Stimulated activated CD8-positive, alpha-beta memory T cell treated with anti-CD3 and anti-CD28 coated beads, Interleukin-7, amount 100 ng/mL, for 4 hours (primary cell): ENCODE measurements at places on chromosomes 16 and 17.

DNA sequence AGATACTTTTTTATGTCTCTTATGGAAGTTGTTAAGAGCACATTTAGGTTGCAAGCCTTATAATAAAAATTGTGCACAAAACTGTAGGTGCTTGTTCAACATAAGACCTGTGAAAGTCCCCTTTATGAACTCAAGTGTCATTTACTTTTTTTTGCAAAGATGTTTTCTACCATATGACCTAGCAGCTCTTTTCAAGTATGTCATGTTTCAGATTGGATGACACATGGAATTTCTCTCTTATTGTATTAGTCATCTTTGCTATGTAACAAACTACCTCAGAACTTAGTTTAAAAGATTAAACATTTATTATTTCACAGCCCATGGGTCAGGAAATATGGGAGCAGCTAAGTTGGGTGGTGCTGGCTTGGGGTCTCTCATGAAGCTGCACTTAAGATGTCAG is 57.9 kb downstream of the PHKB start:
- DNase-seq, result no peak

- DNase-seq, result no peak
These were observed 322.1 kb upstream of the SOX9 start for GRCh38 chr17:71798701-71799100.

- no peak for DNase-seq
These were observed 14.3 kb downstream of the MLYCD start for GRCh38 chr16:83913245-83913633.

- no peak for DNase-seq
These were observed 1.0 kb downstream of the LITAF start for GRCh38 chr16:11585460-11586377.

- DNase-seq, result no peak
These were observed 811 bp upstream of the MAP2K3 start for GRCh38 chr17:21283482-21284318.

GRCh38 chr17:9427465-9428315 is 147.9 kb downstream of the STX8 start:
- no peak for DNase-seq

GRCh38 chr16:54505549-54506213 is 219.1 kb upstream of the IRX3 start:
- no peak for DNase-seq

DNA sequence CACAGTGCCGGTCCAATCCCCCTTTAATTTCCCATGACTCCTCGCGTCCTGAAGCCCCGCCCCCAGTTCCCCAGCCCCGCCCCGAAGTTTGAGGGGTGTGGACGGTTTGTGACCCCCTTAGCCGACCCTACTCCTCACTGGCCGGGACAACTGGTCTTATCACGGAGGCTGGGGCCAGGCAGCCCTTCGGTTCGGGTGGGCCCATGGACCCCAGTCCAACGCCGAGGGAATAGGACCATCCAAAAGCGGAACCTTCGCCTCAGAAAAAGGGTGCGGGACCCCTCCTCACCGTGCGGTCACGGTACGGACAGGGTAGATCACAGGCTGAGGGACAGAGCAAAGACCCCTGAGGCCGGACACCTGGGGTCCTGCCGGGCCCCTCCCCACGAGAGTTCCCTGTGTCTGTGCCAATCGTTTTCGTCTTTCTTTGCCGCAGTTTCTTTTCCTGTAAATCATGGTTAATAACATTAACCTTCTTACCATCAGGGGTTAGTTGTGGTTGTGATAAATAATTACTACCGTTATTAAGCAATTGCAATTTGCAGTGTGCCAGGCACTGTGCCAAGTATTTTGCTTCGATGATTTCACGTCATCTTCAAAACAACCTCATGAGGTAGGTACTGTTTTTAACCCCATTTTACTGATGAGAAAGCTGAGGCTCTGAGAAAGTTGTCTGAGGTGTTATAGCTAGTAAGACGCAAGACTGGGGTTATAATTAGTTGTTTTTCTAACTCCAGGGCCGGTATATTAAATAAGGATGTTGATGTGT is 543 bp downstream of the TMUB2 start:
- no peak for DNase-seq

DNA sequence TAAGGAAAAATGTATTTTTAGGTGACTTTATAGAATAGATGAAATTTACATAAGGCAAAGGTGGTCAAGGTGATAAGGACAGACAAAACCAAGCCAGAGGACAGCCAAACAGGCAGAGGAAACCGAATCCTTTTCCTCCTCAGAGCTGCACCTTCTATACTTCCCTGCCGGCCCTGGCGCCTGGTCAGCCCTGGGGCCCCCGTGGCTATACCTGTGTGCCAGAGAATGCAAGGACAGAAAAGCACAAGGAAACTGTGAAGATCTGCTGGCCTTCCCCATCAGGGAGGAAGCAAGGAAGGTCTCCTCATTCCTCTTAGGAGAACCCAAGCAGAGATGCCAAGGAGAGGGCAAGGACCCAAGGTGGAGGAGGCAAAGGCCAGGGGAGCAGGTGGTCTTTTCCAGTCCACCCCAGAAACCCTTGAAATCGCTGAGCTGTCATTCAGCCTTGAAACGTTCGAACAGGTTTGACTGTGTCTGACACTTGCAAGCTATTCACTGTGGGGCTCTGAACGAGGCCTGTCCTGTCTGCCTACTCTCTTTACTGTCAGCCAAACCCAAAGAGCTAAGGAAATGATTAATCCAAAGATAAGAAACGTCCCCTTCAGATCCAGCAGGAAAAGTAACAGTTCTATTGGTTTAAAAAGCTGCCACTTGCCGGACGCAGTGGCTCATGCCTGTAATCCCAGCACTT is 114.4 kb downstream of the XYLT1 start:
- DNase-seq, result no peak

- DNase-seq, result no peak
These were observed 27.7 kb downstream of the ABCA8 start for GRCh38 chr17:68927516-68927915.

DNA sequence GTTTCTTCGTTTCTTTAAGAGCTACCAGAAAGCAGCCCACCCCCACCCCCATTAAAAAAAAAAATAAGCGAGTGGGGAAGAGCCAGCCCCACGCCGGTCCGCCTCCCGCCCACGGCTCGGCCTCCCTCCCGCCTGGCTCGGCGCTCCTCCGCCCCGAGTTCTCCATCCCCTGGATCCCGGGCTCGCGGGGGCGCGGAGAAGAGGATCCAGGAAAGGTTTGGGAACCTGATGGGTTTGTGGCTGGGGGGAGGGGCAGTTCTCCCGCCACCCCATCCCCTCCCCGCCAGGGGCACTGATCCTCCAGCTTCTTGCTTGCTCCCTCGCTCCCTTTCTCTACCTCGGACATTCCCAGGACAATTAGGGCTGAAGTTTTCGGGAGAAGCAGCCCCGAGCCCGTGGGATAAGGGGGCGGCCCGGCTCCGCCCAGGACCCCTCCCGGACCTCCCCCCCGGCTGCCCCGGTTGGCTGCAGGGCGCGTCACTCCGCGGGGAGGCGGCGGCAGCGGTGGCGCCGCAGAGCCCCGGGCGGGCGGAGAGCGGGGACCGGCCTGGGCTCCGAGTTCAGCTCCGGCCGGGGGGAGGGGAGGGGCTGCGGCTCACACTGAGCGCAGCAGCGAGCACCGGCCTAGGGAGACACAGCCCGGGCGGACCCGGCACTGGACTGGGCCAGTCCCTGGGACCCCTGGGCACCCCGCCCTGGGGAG is 1.0 kb upstream of the SALL1 start:
- no peak for DNase-seq

GRCh38 chr16:62036802-62037135 is 531 bp upstream of the CDH8 start:
- DNase-seq, result no peak

DNA sequence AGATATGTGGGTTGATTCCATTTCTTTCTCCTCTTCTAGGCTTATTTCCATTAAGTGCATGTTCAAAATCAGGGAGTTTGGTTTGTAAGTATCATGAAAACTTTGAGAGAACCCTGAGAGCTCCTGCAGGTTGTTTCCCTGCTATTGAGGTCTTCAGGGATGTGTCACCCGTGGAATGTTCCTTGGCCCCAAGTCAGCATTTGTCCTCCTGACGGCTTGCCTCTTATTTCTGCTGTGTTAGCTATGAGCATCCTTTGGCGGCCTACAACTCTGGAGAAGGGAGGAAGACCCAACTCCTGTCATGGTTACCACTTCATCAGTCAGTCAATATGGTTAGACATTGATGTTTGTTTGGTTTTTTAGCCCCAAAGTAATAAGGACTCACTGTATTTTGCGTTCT is 180.8 kb downstream of the FTO start:
- DNase-seq, result no peak

DNA sequence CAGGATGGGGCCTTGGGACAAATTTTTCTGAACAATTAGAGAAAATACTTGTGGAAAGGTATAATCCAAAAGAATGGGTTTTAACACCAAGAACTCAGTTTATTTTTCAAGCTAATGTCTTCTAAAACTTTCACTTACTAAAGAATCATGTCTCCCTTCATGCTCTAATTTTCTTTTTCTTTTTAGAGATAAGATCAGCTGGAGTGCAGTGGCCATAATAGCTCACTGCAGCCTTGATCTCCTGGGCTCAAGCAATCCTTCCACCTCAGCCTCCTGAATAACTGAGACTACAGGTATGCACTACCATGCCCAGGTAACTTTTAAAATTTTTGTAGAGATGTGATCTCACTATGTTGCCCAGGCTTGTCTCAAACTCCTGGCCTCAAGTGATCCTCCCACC is 5.5 kb downstream of the OR4D1 start:
- DNase-seq, result no peak

- no peak for DNase-seq
These were observed 5.8 kb upstream of the ABCA6 start for GRCh38 chr17:69147460-69147859.

DNA sequence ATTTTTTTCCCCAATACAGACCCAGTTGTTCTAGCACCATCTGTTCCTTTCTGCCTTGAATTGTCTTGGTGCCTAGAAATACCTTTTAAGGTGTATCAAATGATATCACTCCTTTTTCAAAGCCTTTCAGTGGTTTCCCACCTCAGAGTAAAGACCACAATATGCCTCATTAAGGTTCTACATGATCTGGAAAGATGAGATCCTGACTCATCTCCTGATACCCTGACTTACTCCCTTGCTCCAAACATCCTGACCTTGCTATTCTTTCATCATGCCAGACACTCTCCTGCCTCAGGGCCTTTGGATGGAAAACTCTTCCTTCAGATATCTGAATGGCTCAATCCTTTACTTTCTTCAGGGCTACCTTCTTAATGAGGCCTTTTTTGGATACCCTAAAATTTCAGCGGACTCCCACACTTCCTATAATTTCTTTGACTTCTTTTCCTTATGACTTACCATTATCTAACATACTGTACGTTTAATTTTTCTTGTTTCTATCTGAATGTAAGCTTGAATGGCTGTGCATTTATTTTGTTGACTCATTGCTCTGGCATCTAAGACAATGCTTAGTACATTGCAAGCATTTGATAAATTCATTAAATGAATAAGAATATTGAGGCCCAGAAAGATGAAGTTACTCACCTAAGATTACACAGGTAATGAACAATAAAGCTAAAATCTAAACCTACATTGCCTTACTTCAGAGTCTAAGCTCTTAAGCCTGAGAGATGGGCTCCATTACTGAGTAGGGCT is 19.2 kb downstream of the FLOT2 start:
- DNase-seq, result no peak

- DNase-seq, result no peak
These were observed 30.1 kb downstream of the HIC1 start for GRCh38 chr17:2084766-2085647.

DNA sequence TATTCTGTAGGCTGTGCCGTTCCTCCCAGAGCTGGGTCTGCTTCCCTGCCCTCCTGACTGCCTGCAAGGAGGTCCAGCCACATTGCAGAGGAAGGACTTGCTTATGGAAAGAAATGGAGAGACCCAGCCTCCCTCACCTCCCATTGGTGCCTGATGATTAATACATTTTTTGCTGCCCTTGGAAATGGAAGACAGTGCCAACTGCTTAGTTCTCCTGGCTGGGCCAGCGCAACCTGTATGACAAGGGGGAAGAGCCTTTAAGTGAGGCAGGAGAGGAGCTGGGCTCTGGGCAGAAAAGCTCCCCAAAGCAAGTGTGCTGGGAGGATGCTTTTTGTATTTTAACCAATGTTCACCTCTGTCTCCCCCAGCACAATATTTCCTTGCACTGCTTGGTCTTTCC is 238.5 kb downstream of the SOX9 start:
- DNase-seq, result no peak

DNA sequence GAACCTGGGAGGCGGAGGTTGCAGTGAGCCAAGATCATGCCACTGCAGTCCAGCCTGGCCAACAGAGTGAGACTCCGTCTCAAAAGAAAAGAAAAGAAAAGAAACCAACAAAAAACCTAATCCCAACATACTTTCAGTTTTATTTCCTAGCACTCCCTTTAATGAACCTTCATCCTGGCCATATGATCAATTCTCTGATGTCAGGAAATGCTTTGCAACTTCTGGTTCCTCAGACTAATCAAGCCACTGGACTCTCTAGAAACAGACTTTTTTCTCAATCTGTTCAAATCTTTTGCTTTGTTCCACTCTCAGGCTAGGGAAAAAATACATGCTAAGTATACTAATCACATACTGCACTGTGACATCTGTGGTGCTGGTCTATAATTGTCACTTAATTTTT is 13.4 kb upstream of the PSMC3IP start:
- no peak for DNase-seq

DNA sequence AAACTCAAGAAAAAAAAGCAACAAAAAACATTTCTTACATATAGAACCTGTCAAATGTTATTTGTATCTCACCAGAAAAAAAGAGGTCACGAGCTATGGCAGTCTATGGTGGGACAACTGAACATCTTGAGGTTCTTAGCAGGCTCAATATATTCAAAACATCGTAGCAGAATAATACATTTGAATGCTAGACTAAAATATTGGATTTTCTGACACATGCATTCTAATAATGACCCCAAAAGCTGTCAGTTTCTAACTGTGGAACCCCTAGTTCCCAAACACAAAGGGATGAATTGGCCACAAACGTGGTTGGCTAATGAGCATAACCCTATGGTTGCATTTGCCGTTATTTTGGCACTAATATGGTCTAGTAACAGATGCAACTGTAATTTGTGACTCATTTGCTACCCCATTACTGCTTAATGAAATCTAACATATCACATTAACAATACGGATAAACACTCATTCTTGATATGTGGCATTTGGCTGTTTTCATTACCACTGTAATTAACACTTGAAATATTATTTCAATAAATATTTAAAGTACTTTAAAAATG is 81.2 kb downstream of the TOX3 start:
- no peak for DNase-seq

DNA sequence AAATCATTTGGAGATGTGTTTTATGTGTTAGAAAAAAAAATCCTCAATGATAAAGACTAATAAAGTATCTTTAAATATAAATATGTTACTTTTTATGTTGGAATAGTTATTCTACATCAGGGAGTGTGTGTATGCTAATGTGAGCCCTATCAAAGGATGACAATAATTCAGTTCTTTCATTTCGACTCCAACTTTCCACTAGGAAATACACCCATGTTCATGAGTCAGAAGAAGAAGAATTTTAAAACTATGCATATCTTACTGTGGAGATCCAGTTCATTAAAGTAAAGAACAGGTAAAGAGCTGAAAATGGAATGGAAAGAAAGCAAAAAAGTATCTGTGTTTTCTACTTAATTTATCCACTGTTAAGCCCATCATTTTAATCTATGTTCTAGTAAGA is 399.8 kb downstream of the KCNJ2 start:
- DNase-seq, result no peak
